ENCODE measurements at places on chromosomes 12 and 14. TPM values are rescaled to one million over a fixed set of nuclear protein-coding genes. Genes with fewer than 3 reads are reported as not detected.

The CCDC38 gene
- not detected for total RNA-seq

The SLC38A4 gene
- total RNA-seq = 2.4 TPM

The OAS1 gene
- total RNA-seq = 37.2 TPM

The RASAL1 gene
- 53.1 TPM for total RNA-seq

The MGP gene
- total RNA-seq = 16.7 TPM

The ZFHX2 gene
- 0.44 TPM for total RNA-seq

The NAA25 gene
- 18.6 TPM for total RNA-seq

The KRT6C gene
- 2,886 TPM for total RNA-seq

The P2RX2 gene
- total RNA-seq = not detected

The LALBA gene
- not detected for total RNA-seq

The KCNJ8 gene
- 1.1 TPM for total RNA-seq

The FGF23 gene
- total RNA-seq = not detected

The TTC7B gene
- total RNA-seq = 9.9 TPM

The ADCY6 gene
- total RNA-seq = 11.1 TPM

The SLCO1B1 gene
- total RNA-seq = 0.08 TPM

The SLC25A21 gene
- total RNA-seq = 0.80 TPM

The CPM gene
- 8.2 TPM for total RNA-seq

The KRT75 gene
- total RNA-seq = 0.84 TPM

The SETD3 gene
- total RNA-seq = 29.9 TPM

The RNASE7 gene
- total RNA-seq = 2.7 TPM

The ALDH6A1 gene
- total RNA-seq = 17.0 TPM

The TOMM20L gene
- not detected for total RNA-seq

The SPTB gene
- 0.08 TPM for total RNA-seq

The PMEL gene
- total RNA-seq = 0.52 TPM

The CYP27B1 gene
- total RNA-seq = 1.6 TPM

The AMDHD1 gene
- 0.44 TPM for total RNA-seq

The SOX5 gene
- total RNA-seq = 0.48 TPM

The ADGRD1 gene
- total RNA-seq = 2.5 TPM

The ZDHHC22 gene
- not detected for total RNA-seq

The TMEM229B gene
- total RNA-seq = 0.80 TPM

The MYF5 gene
- not detected for total RNA-seq

The PTCSC3 gene
- not detected for total RNA-seq

The GALNT16 gene
- total RNA-seq = 1.00 TPM

The CFAP54 gene
- 0.28 TPM for total RNA-seq

The ALG10B gene
- 6.0 TPM for total RNA-seq

The DBX2 gene
- total RNA-seq = not detected

The CLEC4D gene
- total RNA-seq = 0.24 TPM

The EML5 gene
- 1.4 TPM for total RNA-seq

The TSPAN19 gene
- not detected for total RNA-seq

The SERPINA12 gene
- total RNA-seq = not detected
